ENCODE measurements at places on chromosomes 1 and 21.

- no peak overlapping the region for H3K27ac ChIP-seq
- H3K4me3 ChIP-seq = no peak overlapping the region
- peaks cover 7% of the 10 kb centered on the region for H3K4me1 ChIP-seq
- DNase-seq = no peak
These were observed 32.6 kb upstream of the TLR5 start for GRCh38 chr1:223175633-223176032.

GRCh38 chr1:116106646-116107045, 4.6 kb upstream of the MAB21L3 start:
- H3K27me3 ChIP-seq = no peaks in the 10 kb centered on the region
- H3K27ac ChIP-seq = no peak overlapping the region
- no peaks in the 10 kb centered on the region for H3K36me3 ChIP-seq
- DNase-seq = no peak
- H3K4me3 ChIP-seq = no peak overlapping the region

DNA sequence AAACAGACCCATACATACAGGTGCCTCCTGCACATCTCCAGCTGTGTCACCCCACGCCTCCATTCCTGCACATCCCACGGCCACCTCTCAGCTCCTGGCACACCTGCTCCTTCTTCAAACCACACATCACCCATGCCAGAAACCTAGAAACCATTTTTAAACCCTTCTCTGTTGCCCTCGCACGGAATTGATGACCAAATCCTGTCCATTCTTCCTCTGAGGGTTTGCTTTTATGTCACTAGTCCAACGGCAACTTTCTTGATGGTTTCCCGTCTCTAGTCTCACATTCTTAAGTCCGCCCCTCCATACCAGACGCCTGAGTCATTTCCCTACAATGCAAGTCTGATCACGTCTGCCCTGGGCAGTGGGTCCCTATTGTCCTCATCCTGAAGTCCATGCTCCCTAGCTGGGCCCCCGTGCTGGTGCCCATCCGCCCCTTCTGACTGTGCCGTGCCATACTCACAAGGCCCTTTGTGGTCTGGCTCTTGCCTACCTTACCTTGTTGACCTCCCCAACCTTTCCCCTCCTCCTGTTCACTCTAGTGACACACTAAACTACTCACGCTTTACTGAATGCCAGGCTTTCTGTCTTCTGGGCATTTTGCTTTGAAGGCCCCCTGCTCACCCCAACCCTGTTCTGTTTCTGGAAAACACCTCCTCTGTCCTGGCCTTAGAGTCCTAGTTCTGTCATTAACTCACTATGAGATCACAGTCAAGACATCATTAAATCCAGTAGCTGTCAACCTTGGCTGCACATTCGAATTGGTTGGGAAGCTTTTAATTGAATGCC, 17.6 kb downstream of the SLC2A1 start:
- H3K4me1 ChIP-seq = peaks cover 57% of the 10 kb centered on the region
- H3K36me3 ChIP-seq = no peaks in the 10 kb centered on the region
- DNase-seq = peak; percentile 91
- no peaks in the 10 kb centered on the region for H3K27me3 ChIP-seq
- H3K4me3 ChIP-seq = peak overlapping the region; percentile 10

- no peak overlapping the region for H3K4me3 ChIP-seq
- H3K27ac ChIP-seq = no peak overlapping the region
- H3K36me3 ChIP-seq = no peaks in the 10 kb centered on the region
- no peak for DNase-seq
- no peaks in the 10 kb centered on the region for H3K4me1 ChIP-seq
These were observed 12.0 kb upstream of the FCAMR start for GRCh38 chr1:206982216-206982615.

GRCh38 chr1:173827611-173828010, 2.9 kb upstream of the CENPL start:
- no peaks in the 10 kb centered on the region for H3K36me3 ChIP-seq
- peaks cover 11% of the 10 kb centered on the region for H3K4me1 ChIP-seq
- H3K27me3 ChIP-seq = no peaks in the 10 kb centered on the region
- H3K27ac ChIP-seq = no peak overlapping the region
- no peak for DNase-seq
- H3K4me3 ChIP-seq = no peak overlapping the region

DNA sequence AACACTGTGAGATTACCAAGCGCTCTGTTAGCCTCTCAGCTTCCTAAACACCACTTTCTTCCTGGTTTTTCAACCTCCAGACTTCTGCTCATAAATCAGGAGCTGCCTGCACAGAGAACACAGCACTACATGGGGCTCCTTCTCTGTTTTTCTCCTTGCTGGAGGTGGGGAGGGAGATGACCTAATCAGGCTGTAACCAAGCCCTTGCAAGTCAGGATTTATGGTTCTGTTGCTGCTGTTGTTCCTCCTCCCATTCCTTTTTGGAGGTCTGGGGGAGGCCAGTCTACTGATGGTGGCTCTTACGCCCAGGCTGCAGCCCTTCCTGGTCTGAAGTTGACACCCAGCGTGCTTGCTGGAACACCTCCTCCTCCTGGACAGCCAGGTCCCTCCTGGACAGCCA, 80.9 kb upstream of the AJAP1 start:
- DNase-seq = no peak
- H3K4me3 ChIP-seq = no peak overlapping the region
- no peaks in the 10 kb centered on the region for H3K36me3 ChIP-seq
- H3K27me3 ChIP-seq = no peaks in the 10 kb centered on the region
- H3K4me1 ChIP-seq = no peaks in the 10 kb centered on the region

DNA sequence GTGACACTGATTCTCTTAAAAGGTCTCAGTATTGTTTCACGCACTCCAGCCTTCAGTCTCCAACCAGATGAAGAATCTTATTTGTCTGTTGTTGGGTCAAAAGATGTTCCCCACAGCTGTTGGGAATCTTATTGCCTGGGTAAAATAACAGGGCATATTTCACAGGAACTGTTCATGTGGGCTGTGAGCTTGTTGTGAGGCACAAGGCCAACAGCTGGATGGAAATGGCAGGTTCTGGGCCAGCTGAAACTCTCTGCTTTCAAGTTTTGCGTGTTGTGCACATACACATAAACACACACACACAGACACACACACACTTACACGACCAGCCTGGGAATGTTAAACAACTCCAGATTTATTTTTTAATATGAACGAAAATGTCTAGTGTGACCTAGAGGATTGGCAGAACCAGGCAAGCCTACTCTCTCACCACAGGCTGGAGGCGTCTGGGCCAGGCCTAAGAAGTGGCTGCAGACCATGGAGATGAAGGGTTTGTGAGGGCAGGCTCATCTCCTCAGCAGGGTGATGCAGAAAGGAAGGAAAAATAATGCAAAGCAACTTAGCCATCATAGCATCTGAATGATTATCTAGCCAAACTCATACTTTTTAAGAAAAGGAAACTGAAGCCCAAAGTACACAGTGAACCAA, 357.0 kb downstream of the TTLL7 start:
- DNase-seq = no peak
- no peaks in the 10 kb centered on the region for H3K4me1 ChIP-seq
- peak overlapping the region; percentile 1 for H3K27ac ChIP-seq
